Epithelial cell of prostate (primary cell): ENCODE measurements at places on chromosomes 12 and 14.

DNA sequence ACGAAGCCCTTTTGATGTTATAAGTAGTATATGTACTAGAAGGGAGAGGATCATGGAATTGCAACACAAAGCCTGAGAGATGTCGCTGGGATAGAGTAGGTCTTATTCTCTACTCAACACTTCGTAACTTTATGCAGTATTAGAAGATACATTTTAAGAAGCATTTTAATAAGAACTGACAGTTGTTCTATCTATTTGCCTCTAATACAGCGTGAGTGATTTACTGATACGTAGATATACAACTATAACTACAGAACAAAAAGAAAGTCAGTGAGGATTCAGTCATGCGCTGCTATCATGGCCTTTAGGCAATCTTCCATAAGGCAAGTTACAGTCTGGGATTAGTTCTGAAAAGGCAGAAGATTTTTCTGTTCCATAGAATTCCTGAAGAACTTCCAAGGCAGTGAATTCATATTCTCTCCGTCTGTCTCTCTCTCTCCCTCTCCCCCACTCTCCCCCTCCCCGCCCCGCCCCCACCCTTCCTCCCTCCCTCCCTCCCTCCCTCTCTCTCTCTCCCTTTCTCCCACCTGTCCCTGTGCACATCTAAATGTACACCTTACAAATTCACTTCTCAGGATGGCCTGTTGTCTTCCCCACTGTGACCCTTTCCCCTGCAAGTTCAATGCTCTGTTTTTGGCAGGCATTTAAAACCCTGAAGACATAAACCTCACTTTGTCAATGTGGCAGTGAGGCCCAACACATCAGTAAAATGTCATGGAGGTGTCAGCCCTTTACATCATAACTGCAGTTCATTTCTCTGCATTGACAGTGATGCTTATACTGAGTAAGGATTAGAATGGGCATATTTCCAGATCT, 470.6 kb downstream of the EGLN3 start:
- DNase-seq: no peak

DNA sequence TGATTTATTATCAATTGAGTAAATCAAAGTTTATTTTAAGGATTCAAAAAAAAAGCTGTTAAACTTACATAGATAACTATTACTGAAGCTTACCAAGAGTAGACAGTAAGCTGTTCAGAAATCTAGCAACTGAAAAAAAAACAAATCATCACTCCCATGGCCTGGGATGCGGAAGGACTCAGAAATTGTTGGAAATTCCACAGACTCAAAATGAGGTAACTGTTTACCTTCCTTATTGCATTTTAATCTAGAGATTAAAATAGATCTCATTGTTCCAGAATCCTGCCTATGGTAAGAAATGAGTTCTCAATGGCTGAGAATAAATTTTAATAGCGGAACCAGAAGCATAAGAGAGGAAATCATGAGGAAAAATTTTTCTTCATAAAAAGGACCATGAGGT, 87.2 kb downstream of the PPM1H start:
- no peak for DNase-seq

DNA sequence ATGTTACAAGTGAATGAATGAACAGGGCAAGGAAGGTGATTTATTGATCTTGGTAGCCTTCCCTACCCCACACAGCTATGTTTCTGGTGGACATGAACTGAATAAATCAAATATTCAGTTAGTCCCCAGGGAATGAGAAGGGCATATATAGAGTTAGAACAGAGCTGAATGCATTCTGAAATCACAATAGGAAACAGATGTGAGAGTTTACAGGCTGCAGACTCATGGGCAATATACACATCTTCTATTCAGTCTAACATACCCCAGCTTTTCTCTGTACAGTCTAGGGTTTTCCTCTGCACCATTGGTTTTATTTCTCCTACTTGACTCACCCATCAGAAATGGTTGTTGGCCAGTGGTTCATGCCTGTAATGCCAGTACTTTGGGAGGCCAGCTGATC, 7.3 kb upstream of the STX2 start:
- no peak for DNase-seq

GRCh38 chr14:32374155-32374554, 45.1 kb downstream of the AKAP6 start:
- no peak for DNase-seq

- DNase-seq: peak; percentile 16
These were observed 236.8 kb downstream of the ALX1 start for GRCh38 chr12:85516667-85517325.

GRCh38 chr14:90040411-90040810, 21.4 kb upstream of the KCNK13 start:
- DNase-seq: no peak

GRCh38 chr14:75234173-75235115, 44.2 kb upstream of the FOS start:
- DNase-seq: no peak

DNA sequence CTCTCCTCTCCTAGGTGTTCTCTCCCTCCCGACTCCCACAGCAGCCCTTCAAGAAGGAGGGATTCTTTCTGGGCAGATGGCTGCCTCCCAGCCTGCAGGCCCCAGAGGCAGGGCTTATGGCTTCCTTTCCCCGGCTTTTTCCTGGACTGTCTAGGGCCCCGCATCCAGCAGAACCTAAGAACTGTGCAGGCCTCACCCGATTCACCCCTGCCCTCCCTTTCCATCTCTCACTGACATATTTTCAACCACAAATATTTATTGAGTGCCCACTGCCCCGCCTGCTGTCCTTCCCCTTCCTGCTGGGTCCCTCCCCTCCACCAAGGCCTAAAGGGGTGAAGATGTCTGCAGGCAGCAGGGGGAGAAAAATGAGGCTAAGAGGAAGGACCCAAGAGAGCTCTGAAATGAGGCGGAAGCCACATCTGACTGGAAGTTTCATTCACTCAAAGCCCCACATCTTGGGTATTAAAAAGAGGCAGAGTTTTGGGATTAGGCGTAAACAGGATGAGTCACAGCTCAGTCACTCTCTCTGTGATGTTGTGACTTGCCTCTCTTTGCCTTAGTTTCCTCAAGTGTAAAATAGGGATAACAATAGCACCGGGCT, 2.9 kb downstream of the SCNN1A start:
- DNase-seq: peak; percentile 87

DNA sequence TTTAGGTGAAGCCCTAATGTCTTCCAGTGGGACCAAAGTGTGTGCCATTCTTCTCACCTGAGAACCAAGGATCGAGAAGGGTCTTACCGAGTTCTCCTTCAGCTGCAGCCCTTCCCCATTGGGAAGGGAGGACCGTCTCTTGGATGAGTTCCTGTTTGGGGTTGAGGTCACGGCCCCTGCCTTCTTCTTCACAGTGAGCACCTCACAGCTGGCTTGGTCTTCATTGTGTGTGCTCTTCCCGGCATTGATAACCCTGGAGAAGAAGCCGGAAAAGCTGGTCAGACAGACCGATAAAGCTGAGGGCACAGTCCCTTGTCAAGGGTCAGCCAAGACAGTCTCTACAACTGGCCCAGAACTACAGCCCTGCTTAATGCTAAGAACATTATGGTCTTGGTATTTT, 102.9 kb downstream of the PPM1H start:
- DNase-seq: no peak

- no peak for DNase-seq
These were observed 6.4 kb downstream of the KRT82 start for GRCh38 chr12:52399756-52400155.

- DNase-seq: no peak
These were observed 70.5 kb downstream of the TTC6 start for GRCh38 chr14:37665951-37666350.

DNA sequence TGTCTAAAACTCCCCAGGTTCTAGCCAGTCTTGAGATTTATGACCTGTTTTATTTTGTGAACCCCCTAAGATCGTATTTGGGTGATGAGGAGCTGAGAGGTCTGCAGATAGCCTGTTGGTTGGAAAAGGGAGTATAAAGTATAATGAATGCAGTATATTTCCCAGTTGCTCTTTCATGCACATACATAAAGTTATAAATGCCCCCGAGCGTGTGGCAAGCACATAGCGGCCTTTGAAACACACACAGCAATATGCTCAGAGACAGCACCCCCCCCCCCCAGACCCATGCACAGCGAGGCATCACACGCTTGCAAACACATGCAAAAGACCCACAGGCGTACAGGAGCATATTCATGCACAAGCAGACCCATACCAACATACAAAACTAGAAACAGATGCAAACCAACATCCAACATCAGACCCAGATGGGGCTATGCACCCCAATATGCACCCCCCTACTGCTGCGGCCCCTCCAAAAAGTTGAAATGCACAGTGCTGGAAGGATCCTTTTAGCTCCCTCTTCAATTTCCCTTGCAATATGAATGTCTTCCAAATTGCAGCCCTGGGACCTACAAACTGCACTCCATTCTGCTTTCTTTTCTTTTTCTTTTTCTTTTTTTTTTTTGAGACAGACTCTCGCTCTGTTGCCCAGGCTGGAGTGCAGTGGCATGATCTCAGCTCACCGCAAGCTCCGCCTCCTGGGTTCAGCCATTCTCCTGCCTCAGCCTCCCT, 82.2 kb upstream of the TBX3 start:
- DNase-seq: no peak

DNA sequence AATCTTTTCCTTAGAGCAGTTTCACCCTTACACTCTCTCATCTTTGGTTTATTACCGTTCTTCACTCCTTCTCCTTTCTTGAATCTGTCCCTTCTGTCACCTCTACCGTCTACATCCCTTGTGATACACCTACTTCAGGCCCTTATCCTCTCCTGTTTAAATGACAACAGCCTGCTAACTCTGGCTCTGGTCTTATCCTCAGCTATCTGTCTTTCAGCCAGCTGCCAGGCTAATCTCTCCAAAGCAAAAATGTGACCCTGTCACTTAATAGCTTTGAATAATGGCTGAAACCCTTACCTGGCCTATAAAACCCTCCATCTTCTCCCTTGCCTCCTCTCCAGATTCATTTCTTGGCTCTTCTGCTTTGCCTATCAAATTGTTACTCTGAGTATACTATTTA, 32.3 kb downstream of the BEST3 start:
- no peak for DNase-seq

DNA sequence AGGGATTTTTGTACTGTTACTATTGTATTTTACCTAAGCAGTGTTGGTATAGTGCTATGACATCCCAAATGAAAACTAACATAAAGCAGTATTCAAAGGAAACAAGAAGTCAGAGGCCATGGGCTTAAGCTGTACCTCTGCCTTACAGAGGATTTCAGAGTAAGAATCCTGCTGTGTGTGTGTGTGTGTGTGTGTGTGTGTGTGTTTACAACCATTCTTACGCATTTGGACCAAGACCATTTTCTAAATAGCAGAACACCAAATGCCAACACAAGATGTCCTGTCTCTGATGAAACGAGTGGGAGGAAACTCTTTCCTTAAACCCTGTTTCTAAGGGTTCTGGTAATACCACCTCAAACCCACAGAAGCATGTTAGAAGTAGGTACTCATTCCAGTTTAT, 64.4 kb downstream of the PPP1R36 start:
- no peak for DNase-seq

- DNase-seq: no peak
These were observed 2.1 kb upstream of the MAGOHB start for GRCh38 chr12:10615532-10615931.

GRCh38 chr12:109617491-109617890, 43.9 kb downstream of the MVK start:
- no peak for DNase-seq

- DNase-seq: no peak
These were observed 48.3 kb upstream of the BCL2L14 start for GRCh38 chr12:12022306-12022936.

GRCh38 chr14:99272632-99272898, 568 bp upstream of the BCL11B start:
- DNase-seq: no peak

DNA sequence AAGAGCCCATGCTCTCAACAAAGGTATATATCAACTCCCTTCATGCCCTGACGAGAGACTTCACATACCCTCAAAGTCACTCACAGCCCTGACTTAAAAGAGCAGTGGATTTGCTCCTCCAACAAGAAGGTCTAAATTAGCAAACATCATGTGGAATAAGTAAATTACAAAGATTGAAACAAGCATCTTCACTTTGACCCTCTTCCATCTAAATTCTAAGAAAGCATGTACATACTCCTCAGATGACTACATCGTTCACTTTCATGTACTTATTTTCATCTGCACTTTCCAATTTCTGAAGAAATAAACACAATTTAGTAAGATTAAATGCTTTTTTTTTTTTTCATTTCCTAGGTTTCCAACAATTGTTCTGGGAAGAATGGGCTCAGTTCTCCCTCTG, 38.6 kb upstream of the KRR1 start:
- DNase-seq: no peak

GRCh38 chr12:12715459-12716150, 1.6 kb upstream of the CDKN1B start:
- DNase-seq: no peak

DNA sequence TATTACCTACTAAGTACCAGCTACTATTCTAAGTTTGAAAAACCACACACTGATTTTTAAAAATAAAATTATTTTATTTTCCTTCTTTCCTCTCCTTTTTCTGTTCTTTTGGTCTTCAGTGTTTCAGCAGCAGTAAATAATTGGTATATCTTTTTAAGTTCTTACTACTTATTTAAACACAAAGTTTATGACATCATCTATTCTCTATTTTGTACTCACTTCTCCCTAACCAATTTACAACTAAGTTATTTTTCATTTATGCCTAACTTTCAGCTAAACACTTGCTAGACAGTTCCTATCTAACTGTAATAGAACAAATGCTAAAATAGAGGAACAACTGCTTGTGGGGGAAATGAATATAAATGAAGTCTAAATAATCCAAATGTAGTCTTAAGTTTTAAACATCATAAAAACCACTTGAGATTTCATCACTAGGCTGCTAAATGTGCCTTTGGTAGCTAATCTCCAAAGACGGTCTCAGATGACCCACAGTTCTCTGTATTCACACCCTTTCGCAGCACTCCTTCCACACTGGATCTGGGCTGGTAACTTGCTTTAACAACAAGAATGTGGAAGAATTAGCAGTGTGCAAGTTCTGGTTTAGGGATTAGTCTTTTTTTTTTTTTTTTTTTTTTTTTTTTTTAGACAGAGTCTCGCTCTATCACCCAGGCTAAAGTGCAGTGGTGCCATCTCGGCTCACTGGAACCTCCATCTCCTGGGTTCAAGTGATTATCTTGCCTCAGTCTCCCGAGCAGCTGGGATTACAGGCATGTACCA, 41.0 kb downstream of the TFCP2 start:
- DNase-seq: no peak

DNA sequence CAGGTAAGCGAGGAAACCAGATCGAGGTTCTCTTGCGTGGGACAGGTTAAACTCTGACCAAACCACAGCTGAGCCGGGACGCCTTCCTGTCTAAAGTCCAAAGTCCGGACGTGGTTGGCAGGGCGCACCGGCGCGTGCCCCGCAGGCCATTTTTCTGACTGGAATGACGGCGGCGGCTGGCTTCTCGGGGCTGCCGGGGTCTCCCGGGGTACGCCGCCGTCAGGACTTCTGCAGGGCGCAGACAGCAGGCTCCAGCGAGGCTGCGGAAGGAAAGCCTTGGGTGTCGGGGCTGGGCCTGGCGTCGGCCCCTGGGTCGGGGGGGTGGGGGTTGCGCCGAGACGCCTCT, 32.8 kb downstream of the MIA2 start:
- DNase-seq: no peak

DNA sequence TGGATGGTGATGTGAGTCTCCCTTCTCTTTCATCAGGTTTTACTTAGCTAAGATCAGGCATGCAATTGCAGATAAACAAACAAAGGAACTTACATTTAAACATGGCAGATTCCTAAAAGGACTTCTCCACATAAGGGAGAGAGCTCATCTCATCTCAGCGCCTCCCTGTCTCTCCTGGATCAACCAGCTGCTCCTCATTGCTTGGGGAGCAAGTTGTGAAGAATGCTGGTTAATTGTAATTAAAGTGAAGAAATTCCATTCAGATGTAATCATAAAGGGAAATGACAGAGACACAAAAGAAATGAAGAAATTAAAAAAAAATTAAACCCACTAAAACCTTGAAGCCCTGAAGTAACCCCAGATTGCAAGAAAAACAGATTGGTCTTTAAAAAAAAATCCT, 104.4 kb upstream of the DIO2 start:
- no peak for DNase-seq
